ENCODE measurements at places on chromosomes 12 and 14.

DNA sequence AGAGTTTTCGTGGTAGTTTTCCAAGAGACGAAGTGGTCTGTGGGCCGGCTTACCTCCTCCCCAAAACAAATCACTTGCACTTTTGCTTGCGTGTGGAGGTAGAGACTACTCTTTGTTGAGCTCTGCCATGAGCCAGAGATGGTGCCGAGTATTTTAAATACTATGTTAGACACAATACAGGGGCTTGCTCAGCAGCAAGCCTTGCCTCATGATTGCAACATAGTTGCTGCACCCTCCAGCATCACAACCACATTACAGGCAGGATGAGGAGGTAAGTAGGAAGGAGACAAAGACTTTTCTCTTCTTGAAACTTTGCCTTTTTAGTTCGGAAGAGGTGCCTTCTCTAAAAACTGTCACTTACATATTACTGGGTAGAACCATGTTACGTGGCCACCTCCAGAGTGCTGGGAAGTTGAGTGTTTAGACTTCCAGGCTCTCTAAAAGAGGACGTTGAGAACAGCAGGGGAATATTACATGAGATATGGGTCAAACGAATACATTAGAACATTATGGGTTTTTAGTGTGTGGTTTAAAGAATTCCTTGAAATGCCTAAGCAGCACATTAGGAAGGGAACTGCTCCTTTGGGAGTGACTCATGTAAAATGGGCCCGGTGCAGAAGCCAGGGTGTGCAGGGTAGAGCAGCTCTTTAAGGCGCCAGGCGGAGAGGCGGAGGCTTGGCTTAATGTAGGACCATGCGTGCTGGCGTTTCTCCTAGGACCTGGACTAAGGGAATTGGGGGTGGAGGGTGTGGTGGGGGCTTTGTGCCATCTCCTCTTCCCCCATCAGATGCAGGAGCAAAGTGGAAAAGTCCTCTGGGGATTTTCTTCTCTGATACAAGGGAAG is 110.6 kb upstream of the PRMT8 start:
- no peak for DNase-seq

DNA sequence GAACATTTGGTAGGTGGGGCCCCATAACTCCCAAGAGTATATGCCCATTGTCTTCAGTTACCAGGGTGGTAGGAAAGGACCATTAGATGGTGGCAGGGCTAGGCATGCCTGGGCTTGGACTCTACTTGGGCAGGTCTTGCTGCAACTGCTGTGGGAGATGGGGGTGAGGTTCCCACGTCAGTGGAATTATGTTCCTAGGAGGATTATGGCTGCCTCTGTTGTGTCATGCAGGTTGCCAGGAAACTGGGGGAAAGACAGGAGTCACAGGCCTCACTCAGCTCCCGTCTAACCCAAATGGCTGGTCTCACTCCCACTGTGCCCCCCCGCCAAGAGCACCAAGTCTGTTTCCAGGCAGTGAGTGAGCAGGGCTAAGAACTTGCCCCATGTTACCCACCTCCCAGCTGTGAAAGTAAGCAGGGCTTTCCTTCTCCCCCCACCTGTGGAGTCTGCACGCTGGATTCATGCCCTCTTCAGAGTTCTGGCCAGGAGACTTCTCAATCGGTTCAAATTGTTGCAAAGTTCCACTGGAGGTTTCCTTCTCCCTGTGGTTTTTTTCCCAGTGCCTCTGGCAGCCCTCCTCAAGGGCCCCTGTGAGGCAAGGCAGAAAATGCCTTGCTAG is 337.5 kb downstream of the CCDC91 start:
- no peak for DNase-seq

GRCh38 chr12:120257041-120257821 is 8.3 kb downstream of the PXN start:
- peak; percentile 76 for DNase-seq

GRCh38 chr12:1634590-1635191 is 5.7 kb downstream of the WNT5B start:
- peak; percentile 89 for DNase-seq

DNA sequence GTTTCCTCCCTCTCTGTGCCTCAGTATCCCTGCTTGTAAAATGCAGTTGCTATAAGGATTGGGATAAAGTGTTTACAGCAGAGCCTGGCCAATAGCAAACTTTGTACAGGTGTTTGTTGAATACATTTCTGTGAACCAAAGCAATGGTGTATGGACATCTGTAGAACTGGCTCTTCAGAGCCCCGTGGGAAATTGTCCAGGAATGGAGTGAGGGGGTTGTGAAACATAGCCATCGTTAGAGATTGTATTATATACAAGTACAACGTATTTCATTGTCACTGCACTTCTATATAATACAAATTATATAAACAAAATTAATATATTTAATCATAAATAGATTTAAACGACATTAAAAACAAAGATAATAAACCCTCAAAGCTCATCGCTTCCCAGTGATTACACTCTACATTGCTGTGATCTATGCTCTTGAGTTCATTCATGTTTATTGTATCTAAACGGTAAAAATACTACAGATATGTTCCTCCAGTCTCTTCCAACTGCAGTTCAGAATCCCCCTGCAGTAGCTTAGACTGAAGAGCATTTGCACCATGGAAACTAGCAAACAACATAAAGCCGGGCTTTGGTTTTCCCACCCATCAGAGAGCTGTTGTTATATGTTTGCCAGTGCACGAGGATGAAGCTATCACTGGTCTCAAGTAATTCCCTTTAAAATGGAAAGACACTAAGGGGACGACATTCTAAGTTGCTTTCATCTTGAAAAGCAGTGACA is 216.7 kb downstream of the TMEM132C start:
- DNase-seq, result no peak

GRCh38 chr14:20428010-20428365 is 8.0 kb downstream of the KLHL33 start:
- no peak for DNase-seq

GRCh38 chr12:40668099-40668529 is 24.1 kb upstream of the CNTN1 start:
- no peak for DNase-seq

GRCh38 chr12:59594943-59595500 is 807 bp upstream of the SLC16A7 start:
- no peak for DNase-seq

- DNase-seq, result no peak
These were observed 122.0 kb upstream of the FRMD6 start for GRCh38 chr14:51529736-51530135.

Data from urothelium cell line (cell line).